DMS53 (cell line): ENCODE measurements at places on chromosomes 6 and 20.

DNA sequence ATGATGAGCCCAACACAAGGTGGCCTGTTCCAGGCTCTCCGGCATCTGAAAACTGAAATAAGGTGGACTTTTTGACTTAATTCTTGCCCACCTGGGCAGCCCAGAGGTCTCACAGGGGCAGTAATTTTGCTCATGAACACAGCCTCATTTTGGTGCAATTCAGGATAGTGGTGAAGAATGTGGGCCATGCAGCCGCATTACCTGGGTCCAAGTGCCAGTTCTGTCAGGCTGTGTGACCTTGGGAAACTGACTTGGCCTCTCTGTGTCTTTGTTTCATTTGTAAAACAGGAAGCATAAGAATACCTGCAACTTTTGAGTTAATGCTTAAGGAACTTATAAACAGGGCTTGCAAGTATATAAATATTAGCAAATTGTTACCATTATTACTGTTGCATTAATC is 5.6 kb downstream of the PREX1 start:
- no peak for DNase-seq

DNA sequence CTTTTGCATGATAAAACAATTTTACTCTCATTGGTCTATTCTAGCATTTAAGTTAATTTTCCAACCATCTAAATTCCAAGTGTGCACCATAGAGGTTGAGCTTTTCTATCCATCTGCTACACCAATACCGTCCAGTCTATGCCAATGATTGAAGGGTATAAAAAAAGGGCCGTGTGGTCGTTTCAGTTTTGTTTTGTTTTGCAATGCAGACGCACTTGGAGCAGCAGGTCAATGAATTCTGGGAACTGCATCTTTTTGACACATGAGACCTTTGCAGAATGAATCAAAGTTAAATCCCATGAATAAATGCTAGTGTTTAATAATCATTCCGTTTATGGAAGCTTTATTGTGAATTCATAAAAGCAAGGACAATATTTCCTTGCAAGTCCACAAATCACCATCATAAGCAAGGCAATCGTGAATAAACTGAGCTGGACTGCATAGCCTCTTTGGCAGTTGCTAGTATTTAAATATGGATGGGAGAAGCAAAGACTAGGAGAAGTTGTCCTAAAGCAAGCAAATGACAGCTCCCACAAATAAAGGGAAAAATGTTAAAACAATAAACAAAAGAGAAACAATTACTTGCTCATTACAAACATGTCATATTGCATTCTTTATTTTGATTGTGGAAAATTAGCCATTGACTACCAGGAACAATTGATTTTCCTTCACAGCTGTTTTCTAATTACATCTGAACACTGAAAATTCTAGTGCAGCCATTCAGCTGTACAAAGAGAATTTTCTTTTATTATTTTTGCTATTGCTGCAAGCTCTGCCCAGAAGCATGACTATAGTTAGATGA is 649.7 kb upstream of the GJE1 start:
- no peak for DNase-seq

DNA sequence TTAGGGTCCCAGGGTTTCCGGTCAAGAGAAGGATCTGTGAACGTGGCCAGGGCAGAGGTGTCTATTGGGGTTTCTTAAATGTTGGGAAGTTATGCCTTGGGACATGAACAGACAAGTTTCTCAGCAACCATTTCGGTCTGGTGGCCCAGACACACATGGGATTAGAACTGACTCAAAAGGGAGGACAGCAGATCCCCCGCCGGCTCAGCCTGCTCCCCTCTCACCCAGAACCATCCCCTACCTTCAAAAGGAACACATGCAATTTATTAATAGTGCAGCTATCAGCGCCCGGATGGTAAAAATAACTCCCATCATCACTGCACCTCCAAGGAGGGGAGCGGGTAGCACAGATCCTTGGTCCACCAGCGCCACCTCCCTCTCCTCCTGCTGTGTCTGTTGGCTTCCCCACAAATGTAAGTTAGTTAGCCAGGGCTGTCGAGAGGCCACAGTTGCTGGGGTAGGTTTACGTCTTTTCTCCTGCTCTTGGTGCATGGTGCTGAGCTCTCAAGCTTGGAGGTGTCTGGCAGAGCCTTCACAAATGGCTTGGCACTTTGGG is 77.1 kb downstream of the TRAM2 start:
- no peak for DNase-seq

- DNase-seq, result peak; percentile 26
Measured at GRCh38 chr6:85673198-85674139, 30.8 kb upstream of the SYNCRIP start.

- DNase-seq, result no peak
Measured at GRCh38 chr20:38892091-38892981, 33.9 kb upstream of the FAM83D start.
